ENCODE measurements at places on chromosomes 5 and 9.

DNA sequence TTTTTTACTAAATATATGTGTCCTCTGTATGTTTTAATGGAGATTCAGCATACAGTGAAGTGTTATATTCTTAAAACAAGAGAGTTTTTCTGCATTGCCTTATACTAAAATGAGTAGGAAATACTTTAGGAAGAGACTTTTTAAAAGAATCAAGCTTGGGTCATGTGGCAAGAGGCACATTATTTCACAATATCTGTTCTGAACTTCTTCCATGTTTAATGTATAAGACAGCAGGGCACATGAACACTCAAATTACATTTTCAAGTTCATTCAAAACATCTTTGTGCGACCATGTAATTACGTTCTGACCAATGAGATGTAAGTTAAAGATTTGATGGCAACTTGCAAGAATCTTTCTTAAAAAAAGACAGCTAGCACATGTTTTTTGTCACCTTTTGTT is 1055.9 kb downstream of the NR2F1-AS1 start:
- no peak for DNase-seq

GRCh38 chr5:68652534-68652965 is 437.0 kb downstream of the PIK3R1 start:
- no peak for DNase-seq

GRCh38 chr5:174423558-174423957 is 300.8 kb upstream of the MSX2 start:
- DNase-seq: no peak

GRCh38 chr9:132849185-132849706 is 28.8 kb downstream of the AK8 start:
- no peak for DNase-seq

- DNase-seq: no peak
Measured at GRCh38 chr9:110777196-110777875, 108.7 kb downstream of the MUSK start.

DNA sequence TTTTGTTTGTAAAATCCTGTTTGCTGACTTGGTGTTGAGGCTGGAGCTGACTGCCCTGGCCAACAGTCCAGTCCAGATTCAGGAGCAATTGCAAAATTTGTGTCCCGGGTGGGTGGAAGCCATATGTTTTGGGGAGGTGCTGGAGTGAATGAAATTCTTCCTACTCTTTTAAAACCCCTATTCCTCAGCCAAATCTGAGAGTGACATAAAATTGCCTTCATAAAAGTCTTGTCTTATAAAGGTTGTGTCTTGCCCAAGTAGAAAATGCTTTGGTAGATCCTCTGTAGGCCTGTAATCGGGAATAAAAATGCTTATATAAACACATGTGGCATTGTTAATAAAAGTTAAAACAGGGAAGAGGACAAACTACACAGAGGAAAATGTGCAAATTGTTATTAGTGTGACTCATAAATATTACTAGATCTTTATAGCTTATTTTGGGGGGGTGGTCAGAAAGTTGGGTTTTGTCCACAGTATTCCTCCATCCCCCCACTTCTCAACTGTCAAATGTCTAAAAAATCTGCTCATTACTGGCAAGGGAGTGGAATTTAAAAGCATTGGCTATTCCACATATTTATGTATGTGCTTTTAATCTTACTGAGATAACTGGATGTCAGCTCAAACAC is 45.6 kb downstream of the NNT start:
- DNase-seq: no peak

DNA sequence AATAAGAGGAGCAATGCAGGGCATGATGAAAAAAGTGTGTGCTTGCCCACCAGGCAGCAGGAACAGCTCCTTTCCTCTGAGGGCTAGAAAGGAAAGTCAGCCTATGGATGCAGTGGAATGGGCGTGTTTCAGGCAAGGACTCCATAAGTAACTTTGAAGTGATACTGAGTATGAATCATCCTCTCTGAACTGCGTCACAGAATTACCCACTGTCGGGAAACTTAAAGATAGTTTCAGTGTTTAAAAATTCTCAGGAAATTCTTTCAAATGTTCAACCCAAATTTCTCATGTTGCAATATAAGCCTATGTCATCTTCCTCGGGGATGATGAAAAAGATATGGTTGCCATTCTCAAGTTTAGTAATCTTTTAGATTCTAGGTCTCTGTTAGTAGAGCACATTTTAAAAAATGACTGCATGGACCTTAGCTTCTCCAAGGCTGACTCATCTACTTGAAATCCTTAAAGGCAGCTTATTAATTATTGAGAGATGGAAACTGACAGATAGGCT is 27.7 kb downstream of the PTCD2 start:
- DNase-seq: no peak

DNA sequence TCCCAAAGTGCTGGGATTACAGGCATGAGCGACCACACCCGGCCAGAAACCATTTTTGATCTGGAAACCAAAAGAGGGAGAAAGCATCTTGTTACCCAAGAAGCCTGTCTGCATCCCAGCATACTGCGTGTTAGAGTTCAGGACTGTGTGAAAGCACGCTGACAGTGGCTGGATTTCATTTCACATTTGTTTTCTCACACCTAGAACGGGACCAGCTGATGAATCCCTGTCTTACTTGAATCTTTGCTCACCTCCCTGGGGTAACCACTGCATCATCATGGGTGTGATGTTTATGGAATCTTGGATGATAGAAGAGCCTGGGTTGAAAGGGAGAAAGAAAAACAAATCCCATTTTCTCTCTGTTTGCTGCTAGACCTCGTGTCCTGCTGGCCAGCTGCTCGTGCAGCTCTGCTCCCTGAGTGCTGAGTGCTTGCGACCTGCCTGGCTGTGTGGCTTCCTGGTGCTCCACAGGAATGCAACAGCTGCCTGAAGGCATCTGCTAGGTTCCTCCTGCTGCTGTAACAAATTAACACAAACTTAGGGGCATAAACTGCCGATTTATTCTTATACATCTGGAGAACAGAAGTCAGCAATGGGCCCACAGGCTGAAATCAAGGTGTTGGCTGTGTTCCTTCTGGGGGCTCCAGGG is 378.3 kb upstream of the DAP start:
- no peak for DNase-seq

- DNase-seq: no peak
Measured at GRCh38 chr5:111756581-111757354, at the start of gene NREP. TSS of gene NREP (minus strand) at chr5:111757194. CDS start at chr5:111755772, 1,422 bp downstream.

DNA sequence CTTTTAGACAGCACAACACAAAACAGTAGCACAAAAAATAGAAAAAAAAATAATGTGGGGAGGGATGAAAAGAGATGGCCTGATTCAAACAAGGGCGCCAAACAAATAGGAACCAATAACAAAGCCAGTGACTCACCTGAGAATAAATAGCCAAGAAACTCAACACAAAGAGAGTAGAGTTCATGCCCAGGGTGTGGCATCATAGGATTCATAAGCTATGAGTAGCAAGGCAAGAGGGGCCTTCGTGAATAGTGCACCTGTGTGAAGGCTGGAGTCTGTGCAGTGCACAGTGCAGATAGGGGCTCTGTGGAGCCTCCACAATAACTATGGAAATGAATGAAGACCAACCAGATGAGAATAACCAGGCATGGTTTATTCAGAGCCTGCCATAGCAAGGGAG is 541.7 kb downstream of the SPOCK1 start:
- DNase-seq: no peak

GRCh38 chr5:111997711-111998110 is 240.7 kb upstream of the NREP start:
- no peak for DNase-seq

DNA sequence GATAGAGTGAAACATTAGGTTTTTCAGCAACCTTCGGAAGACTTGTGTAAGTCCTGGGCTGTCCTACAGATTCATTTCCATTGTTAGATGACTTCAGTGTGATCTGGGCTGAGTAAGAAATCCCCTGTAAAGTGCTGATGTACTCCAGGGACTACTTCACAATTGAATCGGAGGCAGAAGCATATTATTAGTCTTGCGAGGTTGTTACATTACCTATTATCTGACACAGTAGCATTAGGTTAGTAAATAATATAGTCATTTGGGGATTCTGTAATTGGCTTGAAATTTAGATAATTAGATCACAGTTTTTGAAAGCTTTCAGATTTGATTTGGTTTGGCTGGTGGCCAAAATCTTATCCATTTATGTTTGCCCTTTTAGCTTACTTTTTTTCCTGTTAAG is 62.4 kb downstream of the DMRT1 start:
- DNase-seq: no peak

GRCh38 chr5:52598968-52599367 is 188.7 kb upstream of the ITGA1 start:
- no peak for DNase-seq

DNA sequence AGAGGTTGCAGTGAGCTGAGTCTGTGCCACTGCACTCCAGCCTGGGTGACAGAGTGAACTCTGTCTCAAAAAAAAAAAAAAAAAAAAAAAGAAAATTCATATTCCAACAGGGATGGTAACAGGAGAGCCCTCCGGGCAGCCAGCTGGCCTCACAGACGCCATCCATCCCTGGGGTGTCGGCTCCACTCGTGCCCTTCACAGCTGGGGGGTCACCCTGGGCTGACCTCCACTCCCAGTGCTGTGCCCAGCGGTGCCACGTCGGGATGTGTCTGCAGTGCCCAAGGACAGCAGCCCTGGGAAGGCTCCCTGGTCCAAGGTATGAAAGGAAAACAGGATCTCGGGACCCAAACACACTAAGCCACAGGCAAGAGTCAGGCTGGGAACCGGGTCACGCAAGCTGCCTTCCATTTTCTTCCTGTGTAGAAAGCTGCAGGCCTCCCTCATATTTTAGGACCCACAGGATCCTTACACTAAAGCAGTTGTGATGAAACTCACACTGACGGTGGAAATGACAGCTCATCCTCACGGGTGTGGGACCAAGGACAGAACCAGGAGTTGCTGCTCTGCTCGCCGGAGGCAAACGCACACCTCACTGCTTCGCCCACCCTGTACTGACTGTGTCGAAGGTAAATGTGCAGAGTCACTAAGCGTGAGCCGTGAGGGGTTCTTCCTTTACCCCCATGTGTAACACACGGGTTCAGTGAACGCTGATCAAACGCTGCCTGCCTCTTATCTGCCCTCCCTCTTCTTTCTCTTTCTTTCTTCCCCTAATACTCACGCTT is 5.3 kb downstream of the SLC12A7 start:
- DNase-seq: no peak

GRCh38 chr5:113089653-113090335 is 113.2 kb downstream of the DCP2 start:
- no peak for DNase-seq

DNA sequence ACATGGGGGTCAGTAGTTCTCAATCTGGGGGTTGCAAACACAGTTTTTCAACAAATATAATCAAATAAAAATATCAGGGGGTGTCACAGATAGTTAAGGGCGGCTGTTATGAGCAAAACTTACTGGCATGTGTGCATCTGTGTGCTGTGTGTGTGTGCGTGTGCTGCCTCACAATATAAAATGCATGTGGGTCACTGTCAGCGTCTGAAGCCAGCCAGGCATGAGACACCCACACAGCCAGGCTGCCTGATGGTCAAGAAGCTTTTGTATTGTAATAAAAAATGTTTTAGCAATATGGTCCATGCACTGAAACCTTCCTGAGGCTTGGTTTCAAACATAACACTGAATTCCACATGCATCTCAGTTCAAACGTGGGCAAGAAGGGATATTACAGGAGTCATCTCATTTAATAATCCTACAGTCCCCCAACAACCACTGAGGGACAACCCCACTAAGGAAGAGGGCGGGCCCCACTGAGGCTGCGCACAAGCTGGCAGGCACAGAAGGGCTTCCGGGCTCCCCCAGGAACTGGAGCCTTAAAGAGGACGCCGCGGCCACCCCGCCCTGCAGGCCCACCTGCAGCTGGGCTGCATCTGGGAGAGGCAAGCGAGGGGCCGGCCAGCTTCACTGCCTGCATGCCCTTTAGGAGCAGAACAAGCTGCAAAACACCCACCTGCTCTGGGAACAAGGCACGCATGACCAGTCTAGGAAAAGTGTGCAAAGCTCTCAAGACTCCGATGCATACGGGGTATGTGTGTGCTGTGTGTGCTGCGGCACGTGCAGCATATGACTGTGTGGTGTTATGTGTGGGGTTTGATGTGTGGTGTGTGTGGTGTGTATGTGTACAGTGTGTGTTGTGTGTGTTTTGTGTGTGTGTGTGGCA is 14.1 kb downstream of the SEMA4D start:
- DNase-seq: no peak

DNA sequence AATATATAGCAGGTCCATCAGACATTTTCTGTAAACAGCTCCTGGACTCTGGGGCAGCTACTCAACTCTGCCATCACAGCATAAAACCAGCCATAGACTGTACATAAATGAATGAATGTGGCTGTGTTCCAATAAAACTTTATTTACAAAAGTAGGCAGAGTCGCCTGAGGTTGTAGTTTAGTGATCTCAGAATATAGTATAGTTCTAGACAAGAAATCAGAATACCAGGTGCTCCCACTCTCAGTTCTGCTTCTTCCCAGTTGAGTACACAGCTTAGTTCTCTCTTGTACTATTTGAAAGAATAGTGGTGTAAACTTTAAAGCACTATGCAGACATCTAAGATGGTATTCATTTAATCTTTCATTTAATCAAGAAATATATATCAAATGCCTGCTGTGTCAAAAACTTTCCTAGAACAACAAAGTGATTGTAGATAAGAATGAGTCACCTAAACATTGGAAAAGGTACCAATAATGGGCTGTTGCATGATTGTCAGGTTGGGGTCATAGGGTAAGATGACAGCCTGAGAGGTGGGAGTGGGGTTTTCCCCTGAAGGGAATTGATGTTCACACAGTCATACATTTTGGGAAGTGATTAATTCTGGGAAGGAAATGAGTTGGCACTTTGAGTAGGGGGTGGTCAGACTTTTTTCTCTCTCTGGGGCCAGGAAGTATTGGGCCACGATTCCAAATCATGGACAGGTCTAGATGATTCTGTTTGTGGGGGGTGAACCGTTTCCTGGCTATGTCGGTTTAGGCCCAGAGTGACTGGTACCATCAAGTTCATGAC is 37.0 kb downstream of the TNFSF8 start:
- no peak for DNase-seq

GRCh38 chr5:169696621-169697510 is 59.8 kb downstream of the DOCK2 start:
- DNase-seq: no peak

DNA sequence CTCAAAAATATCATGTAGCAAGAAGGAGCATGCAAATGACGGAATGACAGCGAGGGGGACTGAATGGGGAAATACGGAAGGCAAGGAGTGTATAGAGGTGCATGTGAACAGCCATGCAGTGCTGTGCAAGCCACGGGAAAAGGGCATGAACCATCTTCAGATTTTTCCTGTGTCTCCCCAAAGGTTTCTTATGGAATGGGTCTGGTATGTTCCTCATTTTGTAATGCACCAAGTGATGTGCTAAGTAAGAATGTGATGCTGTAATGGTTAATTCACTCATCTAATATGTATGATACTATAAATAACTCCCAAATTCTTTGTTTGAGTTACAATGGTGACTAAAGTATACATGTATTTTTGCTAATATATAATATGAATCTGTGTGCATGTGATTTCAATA is 99.0 kb upstream of the DAB2 start:
- no peak for DNase-seq

GRCh38 chr5:143850050-143850683 is 38.2 kb downstream of the HMHB1 start:
- no peak for DNase-seq
